ENCODE measurements at places on chromosomes 16 and 17. TPM values are rescaled to one million over a fixed set of nuclear protein-coding genes. Genes with fewer than 3 reads are reported as not detected.

Gene TPSB2
- total RNA-seq = not detected

Gene KCNG4
- 0.05 TPM for total RNA-seq

Gene CHST5
- not detected for total RNA-seq

Gene CCL4L2
- total RNA-seq = not detected

Gene GAA
- total RNA-seq = 120 TPM

Gene CLDN9
- 0.36 TPM for total RNA-seq

Gene ZNF469
- total RNA-seq = 1.5 TPM

Gene EXOC3L1
- total RNA-seq = 0.99 TPM

Gene RAD51C
- total RNA-seq = 28.0 TPM

Gene FBXL16
- 0.51 TPM for total RNA-seq

Gene CRHR1
- total RNA-seq = 0.36 TPM

Gene PSMC3IP
- 1.2 TPM for total RNA-seq

Gene HOXB4
- 4.8 TPM for total RNA-seq

Gene CDH1
- total RNA-seq = 0.11 TPM

Gene BPTF
- total RNA-seq = 27.6 TPM

Gene IRF8
- not detected for total RNA-seq

Gene KRTAP4-5
- total RNA-seq = not detected

Gene TRIM25
- 19.9 TPM for total RNA-seq

Gene LRRC36
- total RNA-seq = not detected

Gene AKAP1
- 49.2 TPM for total RNA-seq

Gene GPR179
- total RNA-seq = 0.05 TPM

Gene COL1A1
- 719 TPM for total RNA-seq

Gene TMEM100
- 3.0 TPM for total RNA-seq

Gene NTN1
- 0.73 TPM for total RNA-seq

Gene TP53TG3B
- total RNA-seq = not detected

Gene SLC47A1
- 2.2 TPM for total RNA-seq

Gene LCAT
- 25.1 TPM for total RNA-seq

Gene PCGF2
- 2.3 TPM for total RNA-seq

Gene ARHGDIG
- total RNA-seq = 0.48 TPM

Gene PRSS21
- not detected for total RNA-seq

Gene KLHL36
- 67.2 TPM for total RNA-seq

Gene TEKT5
- not detected for total RNA-seq

Gene GUCY2D
- total RNA-seq = not detected

Gene KATNB1
- 51.3 TPM for total RNA-seq

Gene INCA1
- total RNA-seq = not detected

Gene DHRS13
- 3.3 TPM for total RNA-seq

Data from myocyte (in vitro differentiated cells).